Transverse colon (tissue), 4 donors: ENCODE measurements at places on chromosomes 5 and 9. TPM values are rescaled to one million over a fixed set of nuclear protein-coding genes. Genes with fewer than 3 reads are reported as not detected.
A peak's percentile ranks its signal among the peaks of the same experiment; 100 is the strongest.

- no peaks in the 10 kb centered on the region for H3K36me3 ChIP-seq
- H3K27me3 ChIP-seq, result no peaks in the 10 kb centered on the region
- peaks cover 5% of the 10 kb centered on the region for H3K4me1 ChIP-seq
- no peak overlapping the region for H3K4me3 ChIP-seq
- DNase-seq, result peak; percentile 44
Observed at GRCh38 chr5:119706049-119706448, 76.7 kb downstream of the FAM170A start.

DNA sequence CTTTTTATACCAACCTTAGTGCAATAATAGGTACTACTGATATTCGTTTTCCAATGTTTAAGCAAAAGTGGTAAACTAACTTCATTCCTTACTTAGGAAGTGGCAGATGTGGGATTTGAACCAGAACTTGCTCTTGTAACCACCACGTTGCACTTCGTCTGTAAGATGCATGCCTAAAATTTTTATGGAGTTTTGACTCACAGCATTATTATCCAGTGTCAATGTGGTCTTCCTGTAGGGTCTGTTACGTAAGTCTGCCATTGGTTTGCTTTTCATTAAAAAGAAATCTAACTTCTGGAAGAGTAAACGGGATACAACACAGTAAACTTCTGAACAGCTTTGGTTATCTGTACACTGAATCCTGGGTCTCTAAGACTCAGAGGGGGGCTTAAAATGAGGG is 521.0 kb upstream of the WWC1 start:
- no peaks in the 10 kb centered on the region for H3K4me1 ChIP-seq
- H3K27me3 ChIP-seq, result no peaks in the 10 kb centered on the region
- no peak for DNase-seq

DNA sequence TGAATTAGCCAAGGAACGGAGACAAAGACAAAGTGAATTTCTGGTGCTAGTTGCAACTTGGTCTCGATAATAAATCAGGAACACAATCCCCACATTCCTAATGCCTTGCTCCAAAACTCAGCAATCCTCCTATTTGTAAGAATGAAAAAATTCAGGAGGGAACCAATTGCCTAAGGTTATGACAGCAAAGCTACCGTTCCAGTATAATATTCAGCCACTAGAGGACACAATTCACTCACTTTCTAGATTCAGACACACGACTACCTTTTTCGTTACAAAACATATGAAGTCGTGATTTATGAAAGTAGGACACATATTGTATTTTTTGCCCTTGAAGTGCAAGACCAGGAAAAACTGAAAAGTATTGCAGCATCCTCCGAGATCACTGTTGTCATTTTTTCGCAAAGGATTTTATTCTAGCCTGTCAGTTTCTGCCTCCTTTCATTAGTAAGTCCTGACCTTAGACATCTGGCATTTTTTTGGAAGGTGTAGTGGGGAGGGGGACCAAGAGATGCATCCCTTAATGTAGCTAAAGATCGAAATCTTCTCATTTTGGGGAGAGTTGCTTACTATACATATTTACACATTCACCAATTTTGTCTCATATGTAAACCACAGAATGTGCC is 133.1 kb downstream of the DOCK8 start:
- no peaks in the 10 kb centered on the region for H3K36me3 ChIP-seq
- H3K27me3 ChIP-seq, result no peaks in the 10 kb centered on the region
- no peaks in the 10 kb centered on the region for H3K4me1 ChIP-seq

DNA sequence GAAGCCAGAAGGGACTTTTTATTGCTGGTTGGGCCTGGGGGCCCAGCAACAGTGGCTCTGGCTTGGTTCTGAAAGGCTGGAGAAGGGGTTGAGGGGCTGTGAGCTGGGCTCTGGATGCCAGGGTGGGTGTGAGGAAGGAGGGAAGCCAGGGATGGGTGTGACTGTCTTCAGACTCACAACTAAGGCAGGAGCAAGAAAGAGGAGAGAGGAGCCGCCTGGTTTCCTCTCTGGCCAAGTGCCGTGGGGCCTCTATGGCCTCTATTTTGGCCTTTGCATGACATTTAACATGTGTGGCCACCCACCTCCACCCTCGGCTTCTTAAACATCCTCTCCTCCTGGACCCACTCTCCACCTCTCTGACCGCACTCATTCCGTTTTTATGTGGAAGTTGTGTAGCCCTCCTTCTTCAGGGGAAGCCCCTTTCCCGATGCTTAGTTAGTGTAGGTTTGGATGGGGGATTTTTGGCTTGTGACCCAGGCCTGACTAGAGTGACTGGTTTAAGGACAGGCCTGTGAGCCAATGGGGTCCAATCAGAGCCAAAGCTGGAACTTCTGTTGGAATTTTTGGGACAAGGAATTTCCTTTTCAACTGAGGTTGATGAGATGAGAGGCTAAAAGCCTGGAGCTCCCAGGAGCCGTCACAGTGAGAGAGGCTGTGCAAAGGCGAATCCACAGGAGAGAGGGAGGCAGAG is 517.8 kb downstream of the CCDC171 start:
- no peaks in the 10 kb centered on the region for H3K27me3 ChIP-seq
- no peak overlapping the region for H3K27ac ChIP-seq
- no peaks in the 10 kb centered on the region for H3K4me1 ChIP-seq
- DNase-seq, result no peak
- H3K4me3 ChIP-seq, result no peak overlapping the region

DNA sequence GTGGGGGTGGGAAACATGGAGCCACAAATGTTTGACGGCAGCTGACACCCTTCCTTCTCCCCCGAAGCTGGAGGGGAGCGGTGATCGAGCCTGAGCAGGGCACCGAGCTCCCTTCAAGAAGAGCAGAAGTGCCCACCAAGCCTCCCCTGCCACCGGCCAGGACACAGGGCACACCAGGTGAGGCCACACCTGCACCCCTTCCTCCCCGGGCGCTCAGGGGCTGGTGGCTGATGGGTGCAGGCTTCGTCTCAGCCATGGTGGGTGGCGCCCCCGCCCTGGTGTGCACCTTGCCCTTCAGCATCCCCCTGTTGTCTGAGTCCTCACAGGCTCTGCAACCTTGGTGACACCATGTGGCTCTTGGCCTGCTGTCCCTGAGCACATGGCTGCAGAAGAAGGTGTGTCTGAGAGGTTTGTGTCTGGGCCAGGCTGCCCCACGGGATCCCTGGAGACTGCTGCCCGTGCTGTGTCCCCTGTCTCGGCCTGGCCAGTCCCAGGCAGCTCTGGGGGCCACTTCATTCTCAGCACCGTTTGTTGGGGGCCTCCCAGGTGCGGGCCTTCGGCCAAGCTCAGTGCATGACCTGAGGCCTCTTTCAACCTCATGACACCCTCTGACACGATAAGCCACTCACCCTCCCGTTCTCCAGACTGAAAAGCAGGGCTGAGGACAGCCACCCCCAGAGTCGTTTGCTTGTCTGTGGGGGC is 11.1 kb downstream of the MAN1B1 start:
- no peak overlapping the region for H3K4me3 ChIP-seq
- no peak overlapping the region for H3K27ac ChIP-seq
- DNase-seq, result no peak
- H3K27me3 ChIP-seq, result no peaks in the 10 kb centered on the region
- H3K4me1 ChIP-seq, result no peaks in the 10 kb centered on the region

The CRHBP gene
- not detected for total RNA-seq

The TEX48 gene
- total RNA-seq, result not detected

The IFNA21 gene
- total RNA-seq, result not detected

The PALM2AKAP2 gene
- 0.37 TPM for total RNA-seq

The TSC1 gene
- 206 TPM for total RNA-seq
